ENCODE measurements at places on chromosomes 4 and X.

DNA sequence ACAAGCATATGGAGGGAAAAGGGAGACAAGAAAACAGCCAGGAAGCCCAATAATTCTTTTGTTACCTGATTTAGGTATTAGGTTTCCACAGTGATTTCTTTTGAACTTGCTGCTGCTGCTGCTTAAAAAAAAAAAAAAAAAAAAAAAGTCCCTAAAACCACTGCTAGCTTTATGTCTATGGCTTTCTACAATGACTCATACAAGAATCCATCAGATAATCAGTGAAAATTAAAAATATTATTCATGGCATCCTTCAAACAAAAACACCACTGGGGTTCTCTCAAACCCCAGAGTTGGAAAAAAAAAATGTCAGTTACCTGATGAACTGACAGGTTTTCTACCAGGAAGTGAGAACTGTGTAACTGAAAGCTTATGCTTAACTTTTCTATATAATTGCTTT, 14.3 kb downstream of the EPHA5 start:
- ATAC-seq = no peak

DNA sequence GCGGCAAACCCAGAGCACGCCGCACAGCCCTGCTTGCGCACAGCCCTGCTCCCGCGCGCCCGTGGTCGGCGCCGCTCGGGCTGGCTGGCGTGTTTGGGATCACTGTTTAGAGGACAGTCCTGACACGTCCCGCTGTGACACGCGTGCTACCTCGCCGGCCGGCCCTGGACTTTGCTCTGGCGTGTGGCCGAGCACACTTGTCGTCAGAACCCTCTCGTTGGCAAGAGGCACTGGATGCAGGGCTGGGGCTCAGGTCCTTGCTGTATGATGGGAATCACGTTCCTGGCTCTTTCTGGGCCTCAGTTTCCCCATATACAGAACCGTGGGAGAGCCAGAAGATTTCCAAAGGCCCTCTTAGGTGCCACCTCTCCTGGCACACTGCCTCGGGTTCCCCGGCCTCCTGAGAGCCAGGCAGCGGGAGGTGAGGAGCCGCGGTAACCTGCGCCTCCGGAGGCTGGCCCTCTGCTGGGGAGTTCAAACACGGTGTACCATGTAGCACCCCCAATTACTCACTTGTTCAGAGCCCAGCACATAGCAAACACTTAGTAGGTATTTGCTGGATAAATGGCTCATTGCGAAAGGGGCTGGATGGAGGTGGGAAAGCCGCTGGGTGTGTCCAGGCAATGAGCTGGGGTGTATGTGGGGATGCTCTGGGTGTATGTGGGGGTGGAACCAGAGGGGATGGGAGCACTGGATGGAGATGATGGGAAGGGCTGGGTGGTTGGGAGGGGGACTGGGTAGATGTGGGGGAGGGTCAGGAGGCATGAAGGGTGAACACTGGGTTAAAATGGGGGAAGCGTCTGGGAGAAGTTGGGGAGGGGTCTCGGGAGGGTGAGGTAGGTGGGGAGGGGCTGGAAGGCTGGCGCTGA, 76.6 kb downstream of the HTRA3 start:
- ATAC-seq = no peak

GRCh38 chr4:180134091-180134866, 2108.9 kb upstream of the TENM3 start:
- ATAC-seq = peak; percentile 48

GRCh38 chrX:145041486-145041885, 205.8 kb upstream of the SPANXN1 start:
- ATAC-seq = no peak

GRCh38 chr4:129446074-129446473, 350.1 kb downstream of the C4orf33 start:
- no peak for ATAC-seq

Measured in stimulated activated memory B cell treated with anti-CD40 and anti-IgM and Interleukin-4, amounts not matched to agents 10 μg/mL and 1 μg/mL and 100 μg/mL, for 72 hours (primary cell).